Stimulated activated CD4-positive, alpha-beta T cell treated with anti-CD3 and anti-CD28 coated beads, TNF-alpha, amount 100 ng/mL, for 4 hours (primary cell): ENCODE measurements at places on chromosomes 16 and 17.

DNA sequence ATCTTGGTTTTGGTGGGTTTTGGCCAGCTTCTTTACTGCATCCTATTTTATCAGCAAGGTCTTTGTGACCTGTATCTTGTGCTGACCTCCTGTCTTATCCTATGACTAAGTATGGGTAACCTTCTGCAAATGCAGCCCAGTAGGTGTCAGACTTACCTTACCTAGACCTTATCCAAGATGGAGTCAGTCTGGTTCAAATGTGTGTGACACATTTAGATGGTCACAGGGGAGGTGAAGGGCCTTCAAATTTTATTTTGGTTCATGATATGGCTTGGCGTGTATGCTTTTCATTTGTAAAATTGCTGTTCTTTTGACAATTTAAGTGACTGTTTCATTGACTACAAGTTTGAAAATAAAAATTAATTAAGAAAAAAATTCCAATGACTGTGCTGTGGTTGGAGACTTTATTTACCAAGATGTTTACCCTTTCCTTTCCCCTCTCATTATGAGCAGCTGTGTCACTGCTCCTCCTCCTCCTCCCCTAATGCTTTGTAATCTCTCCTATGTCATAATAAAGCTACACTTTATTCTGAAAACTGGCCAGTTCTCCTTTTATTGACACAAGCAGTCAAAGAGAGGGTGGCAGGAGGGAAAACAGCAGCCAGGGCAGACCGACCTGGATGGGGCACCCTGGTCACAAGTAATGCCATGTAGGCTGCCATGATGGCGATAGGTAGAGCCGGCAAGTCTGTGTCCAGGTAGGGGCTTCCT lies 49.4 kb downstream of the TNFRSF13B start:
- no peak for DNase-seq

GRCh38 chr16:15950869-15951268 lies 1.5 kb downstream of the ABCC1 start:
- no peak for DNase-seq

DNA sequence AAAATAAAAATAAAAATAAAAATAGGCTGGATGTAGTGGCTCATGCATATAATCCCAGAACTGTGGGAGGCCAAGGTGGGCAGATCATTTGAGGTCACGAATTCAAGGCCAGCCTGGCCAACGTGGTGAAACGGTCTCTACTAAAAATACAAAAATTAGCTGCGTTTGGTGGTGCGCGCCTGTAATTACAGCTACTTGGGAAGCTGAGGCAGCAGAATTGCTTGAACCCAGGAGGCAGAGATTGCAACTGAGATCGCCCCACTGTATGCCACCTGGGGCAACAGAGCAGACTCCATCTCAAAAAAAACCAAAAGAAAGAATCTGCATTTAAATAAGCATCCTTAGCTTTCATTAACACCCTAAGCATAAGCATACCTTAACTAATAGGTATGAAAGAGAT lies 33.8 kb downstream of the YWHAE start:
- no peak for DNase-seq

- DNase-seq = peak; percentile 72
These were observed 506 bp downstream of the CAMKK1 start for GRCh38 chr17:3892095-3892998.

DNA sequence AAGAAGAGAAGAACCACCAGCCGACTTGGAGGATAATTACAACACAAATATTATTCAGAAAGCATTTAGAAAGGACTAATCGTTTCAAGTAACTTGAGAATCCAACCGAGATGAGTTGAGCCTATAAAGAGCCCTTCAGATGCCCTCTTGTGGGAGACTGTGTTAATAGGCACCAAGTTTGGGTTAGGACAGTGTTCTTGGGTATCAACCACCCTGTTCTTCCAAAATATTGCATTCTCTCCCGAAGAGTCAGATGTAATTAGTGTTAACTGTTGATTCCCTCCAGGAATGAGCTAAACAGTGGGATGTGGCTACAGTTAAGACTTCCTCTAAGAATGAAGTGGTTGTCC lies 87.8 kb upstream of the NOL11 start:
- no peak for DNase-seq

DNA sequence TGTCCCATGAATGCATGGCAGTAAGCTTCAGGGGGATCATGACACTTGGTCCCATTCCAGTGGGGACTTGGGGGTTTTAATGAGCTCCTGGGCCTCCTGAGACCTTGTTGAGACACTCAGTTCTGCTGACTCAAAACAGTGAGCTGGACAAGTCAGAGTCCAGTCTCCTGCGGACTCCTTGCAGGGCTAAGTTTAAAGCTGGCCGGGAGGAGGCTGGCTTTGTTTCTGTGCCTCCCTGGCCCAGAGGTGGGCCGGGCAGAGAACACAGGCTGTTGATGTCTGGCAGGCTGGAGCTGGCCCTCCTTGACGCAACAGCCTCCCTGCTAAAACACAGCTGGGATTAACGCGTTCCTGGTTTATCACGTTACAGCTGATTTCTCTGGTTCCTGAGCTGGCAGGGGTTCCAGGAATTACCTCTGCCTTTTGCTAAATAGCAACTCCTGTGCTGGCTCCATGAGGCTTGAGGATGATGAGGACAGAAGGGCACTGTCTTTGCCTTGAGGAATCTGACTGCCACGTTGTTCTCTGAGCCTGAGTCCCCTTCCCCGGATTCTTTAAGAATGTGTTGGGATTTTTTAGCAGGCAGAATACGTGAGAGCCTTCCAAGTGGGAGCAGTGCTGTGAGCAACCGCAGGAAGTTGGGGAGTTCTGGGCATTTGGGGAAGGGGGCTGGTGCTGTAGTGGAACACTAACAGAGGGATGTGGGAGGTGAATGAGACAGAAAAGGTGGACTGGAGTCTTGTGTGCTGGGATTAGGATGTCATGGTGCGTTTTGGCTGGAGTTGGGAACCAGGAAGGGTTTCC lies 2.0 kb downstream of the GPT2 start:
- no peak for DNase-seq

DNA sequence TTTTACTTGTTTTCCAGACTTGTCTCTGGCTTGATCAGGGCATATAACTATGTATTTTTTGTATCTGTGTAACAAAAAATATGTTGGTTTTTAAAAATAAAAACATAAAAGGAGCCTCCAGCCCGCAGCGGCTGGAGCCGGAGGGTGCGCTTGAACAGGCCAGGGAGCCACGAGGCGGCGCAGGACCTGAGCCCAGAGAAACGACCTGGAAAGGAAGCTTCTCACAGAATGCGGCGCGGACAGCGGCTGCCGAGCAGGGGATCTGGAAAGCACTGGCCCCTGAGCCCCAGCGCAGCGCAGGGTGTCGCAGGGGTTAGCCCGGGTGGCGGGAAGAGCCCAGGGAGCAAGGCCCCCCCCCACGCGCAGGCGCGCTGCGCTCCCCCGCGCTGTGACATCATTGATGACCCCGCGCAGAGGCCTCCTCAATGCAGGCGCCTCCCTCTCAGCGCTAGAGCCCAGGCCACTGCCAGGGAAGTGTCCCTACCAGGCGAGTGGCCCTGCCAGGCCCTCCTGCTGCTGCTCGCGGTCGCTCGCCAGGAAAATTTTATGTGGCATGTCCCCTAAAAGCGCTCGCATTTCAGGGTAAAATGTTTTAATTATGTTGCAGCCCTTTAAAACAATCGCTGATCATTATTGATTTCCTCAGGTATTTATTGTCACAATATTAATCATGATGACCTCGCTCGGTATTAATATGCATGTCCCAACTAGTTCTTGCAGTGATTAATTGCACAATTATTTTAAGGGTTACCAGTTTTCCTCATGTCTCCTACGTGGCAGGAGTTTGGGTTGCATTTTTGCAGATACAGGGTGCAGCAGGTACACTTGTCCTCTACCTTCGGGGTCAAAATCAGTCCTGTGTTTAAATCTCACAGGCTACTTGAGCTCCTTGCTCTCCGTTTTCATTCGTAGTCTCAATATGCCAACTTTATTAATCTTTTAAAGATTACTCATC lies 134.2 kb downstream of the USP22 start:
- peak; percentile 63 for DNase-seq

DNA sequence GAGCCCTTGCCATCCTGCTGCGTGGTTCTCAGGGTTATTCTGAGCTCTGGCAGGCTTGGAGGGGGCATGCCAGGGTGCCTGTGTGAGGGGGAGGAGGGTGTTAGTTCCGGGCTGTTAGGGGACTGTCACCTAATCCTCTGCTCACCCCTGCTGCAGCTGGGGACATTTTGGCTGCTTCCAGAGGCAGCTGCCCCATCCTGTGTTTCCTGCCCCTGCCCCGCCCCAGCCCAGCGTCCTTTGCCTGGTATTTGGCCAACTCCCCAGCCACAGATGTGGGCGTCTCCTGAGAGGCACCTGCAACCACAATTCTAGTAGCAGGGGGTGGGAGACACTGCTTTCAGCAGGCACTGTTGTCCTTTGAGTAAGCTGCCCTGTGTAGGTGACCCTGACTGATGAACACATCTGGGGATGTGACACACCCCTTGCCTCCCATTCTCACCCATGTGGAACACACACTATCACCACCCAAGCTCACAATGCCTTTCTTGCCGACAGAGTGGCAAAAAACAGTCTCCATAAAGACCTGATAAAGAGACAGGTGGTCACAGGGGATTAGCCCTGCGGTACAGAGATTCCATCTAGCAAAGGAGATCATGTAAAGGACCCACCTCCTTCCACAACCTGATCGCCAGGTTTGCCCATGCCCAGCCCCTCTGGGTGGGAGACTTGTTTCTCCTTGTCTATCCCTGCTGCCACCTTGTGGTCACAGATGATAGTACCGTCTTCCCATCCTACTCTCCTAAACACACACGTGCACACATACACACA lies at the start of gene CHRNE:
Gene CHRNE (minus strand): TSS at position 48 of the 768 bp plus-strand sequence. CDS start 35 bp downstream, at position 13.
- peak; percentile 51 for DNase-seq

GRCh38 chr16:23290189-23291062 lies 11.7 kb upstream of the SCNN1B start:
- DNase-seq = no peak

DNA sequence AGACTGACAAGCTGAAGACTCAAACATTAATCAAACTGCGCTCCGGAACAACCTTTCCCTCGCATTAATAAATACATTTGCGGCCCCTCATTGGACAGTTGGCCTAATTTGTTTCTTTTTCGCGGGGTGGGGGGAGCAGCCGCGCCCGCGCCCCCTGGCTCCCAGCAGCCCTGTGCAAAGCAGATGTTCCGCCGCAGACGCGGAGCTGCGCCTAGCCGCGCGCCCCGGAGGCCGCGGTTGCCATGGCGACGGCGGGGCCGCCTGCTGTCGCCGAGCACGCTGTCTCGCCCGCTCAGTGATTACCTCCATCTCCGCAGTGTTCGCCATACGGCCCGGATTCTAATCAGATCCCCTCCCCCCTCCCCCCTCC lies 25.5 kb downstream of the COPZ2 start:
- DNase-seq = peak; percentile 39

GRCh38 chr16:51522902-51523301 lies 371.8 kb upstream of the SALL1 start:
- no peak for DNase-seq

DNA sequence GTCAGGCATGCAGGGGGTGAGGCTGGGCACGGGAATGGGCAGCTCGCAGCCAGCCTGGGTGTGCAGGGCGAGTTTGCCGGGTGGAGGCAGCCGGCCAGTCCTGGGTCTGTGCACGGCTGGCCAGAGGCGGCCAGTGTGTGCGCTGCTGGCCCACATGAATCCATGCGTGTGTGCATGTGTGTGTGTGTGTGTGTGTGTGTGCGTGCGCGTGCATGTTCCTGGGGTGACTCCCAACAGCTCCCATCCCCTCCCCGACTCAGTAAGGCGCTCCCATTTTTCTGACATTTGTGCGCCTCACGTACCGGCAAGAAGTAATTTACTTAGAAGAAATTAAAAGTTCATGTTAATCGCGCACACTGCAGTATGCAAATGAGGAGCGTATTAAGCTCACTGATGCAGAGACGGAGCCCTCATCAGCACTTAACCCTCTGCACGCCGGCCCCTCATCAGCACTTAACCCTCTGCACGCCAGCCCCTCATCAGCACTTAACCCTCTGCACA lies 55.4 kb upstream of the ACSF3 start:
- DNase-seq = no peak

DNA sequence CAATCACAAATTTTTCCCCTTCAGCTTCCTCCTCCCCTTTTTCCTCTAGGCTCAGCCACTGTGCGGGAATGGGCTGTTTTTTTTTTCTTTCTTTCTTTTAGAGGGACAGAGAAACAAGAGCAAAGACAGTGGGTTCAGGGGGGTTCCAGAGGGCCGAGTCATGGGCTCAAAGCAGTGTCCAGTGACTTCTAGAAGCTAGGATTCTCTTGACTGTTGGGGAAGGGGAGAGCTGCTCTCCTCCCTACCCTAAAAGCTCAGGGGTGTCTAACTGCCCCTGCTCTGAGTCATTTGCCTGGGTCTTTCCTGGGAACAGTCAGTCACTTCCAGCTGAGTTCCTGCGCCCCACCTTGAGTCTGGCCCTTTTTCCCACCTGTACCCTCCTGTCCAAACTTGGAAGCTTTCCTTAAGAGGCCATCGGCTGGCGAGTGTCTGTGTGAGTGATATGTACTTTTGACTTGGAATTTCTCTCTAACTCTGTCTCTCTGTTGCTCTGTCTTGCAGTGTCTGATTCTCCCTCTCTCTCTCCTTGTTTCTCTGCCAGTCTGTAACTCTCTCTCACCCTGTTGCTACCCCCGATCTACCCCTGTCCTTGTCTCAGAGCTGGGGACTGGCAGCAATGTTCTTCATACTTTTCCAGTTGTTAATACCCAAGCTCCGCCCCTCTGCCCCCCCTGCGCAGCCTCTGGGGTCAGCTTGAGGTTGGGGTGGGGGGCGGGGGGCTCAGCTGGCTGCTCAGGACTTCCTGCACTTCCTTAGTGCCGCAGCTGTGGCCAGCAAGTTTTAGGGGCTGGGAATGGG lies 2.4 kb downstream of the THRA start:
- DNase-seq = no peak

- no peak for DNase-seq
These were observed 17.3 kb downstream of the SLC5A10 start for GRCh38 chr17:18968945-18969887.
